ENCODE measurements at places on chromosomes 4 and X.
A peak's percentile ranks its signal among the peaks of the same experiment; 100 is the strongest.

DNA sequence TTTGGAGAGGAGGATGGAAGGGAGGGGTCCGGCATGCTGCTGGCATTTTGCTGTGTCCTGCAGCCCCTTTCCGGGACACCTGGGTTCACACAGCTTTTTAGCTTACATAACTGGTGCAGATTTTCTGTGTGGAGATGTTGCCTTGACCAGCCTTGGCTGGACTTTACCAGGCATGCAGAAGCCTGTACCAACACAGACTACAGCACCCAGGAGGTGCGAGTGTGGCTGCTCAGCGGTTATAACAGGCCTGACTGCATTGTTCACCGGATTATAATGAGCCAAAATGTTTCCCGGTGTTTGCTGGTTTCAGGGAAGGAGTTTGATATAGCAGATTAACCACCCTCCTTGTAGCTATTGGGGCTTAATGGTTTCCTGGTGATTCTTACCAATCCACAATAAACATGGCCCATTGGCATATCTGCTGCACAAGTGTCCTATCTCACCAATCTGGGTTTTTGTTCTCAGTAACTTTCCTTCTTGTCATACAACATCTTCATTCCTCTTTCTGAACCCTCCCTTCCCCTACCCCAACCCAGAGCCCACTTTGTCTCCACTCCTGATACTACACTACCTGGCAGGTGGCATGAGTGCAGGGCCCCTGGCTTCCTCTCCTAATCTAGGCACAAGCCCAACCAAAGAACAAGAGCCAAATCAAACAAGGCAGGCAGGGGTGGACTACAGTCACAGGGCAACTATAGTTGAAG is 3.9 kb downstream of the RPL10 start:
- peak; percentile 63 for DNase-seq

GRCh38 chrX:130771230-130771629 is 131.8 kb downstream of the ENOX2 start:
- DNase-seq, result peak; percentile 31

DNA sequence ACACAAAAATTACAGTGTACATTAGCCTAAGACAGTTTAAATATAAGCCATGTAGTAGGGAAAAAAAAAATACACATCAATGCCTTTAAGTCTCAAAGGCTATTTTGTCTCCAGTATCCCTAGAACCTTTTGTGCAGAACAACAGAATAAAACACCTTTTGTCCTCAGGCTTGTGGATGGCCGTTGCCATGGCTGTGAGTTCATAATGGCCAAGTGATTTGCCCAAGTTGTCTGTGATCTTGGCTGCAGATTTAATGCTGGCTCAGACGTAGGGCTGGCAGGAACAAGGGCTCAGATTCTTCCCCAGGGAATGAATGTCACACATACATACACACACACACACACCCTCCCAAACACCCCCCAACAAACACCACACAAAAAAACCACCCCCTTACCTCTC is 25.3 kb downstream of the GPM6B start:
- no peak for DNase-seq

DNA sequence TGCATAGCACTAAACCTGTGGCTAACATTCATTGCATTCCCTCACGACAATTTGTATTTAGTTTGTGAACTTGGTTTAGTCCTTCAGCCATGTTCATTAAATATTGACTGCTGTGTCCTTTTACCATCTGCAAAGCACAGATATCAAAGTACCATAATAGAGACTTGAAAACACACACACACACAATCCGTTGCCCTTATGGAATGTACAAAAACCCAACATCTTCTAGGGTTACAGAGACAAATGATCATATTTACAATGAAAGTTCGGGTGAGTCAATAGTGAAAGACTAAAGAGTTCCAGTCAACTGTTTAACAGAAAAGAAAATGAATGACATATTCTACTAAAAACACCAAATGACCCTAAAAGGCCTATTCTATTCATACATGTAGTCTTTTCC is 50.8 kb upstream of the TXK start:
- DNase-seq, result no peak

DNA sequence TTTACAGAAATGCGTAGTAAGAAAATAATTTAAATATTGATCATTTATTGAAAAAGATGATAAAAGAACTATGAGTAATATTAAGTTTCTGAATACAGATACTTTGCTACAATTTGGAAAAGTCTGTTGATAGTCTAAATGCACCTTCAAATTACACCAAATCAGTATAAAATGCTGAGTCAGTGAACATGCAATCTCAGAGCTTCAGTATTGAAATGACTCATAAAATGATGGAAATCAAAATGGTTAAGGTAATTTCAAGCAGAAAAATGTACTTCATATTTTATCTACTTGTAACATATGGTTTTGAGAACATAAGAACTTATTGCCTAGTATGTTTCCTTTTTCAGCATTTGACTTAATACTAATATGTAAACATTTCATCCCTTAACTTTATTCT is 448.2 kb downstream of the PCDH10 start:
- no peak for DNase-seq

DNA sequence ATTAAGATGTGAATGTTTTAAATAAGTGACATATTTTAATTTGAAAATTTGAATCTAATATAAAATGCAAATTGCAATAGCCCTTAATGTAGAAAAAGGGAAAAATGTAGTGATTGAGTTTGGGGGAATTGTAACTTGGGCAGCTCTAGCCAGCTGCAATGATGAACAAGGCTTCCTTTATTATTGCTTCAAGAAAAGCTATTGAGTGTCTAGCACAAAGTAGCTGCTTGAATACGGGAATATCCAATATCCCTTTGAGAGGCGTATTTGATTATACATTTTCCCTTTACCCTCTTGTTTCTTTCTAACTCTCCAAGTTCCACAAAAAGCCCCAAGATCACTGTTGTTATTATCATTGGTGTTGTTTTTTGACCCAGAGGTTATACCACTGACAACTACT is 21.8 kb downstream of the IL1RAPL1 start:
- no peak for DNase-seq
